ENCODE measurements at places on chromosomes 2 and 18.

DNA sequence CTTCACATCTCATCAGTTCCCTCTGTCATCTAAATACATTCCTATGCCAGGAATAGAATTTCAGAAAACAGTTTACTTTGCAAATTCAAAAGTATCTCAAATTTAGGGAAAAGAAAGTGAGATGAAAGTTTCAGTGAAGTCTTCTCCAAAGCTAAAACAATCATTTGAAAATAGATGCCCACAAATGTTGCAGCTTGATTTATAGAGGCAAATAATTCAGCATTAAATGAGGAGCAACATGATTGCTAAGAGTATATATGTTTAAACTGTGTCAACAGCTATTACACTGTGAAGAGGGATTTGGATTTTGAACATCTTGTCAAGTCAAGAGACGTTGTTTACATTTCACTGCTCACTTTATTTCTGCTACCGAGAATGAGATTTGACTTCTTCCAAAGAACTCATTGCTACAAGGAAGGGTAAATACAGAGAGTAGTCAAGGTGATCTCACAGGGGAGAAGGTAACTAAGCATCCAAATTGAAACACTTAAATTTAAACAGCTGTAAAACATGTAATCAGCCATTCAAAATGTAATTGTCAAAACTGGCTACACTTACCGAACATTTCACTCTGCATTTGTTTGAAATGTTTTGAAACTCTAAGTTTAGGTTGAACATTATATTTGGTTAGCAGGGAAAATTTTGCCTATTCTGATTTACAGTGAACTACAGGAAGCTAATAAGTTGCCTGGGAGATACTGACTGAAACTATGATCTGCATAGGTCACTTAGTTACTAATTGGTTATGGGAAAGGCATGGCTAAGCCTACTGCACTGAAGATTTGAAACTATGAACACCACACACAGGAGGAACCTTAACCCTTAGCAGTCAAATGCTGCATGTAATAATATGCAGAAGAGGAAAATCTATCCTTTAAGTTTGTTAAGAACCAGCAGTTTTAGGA lies 33.2 kb upstream of the GALNT3 start:
- DNase-seq: no peak

- DNase-seq: no peak
Observed at GRCh38 chr2:150120326-150120955, 367.0 kb downstream of the RND3 start.

GRCh38 chr18:50143886-50144285 lies 51.1 kb downstream of the MYO5B start:
- DNase-seq: no peak

DNA sequence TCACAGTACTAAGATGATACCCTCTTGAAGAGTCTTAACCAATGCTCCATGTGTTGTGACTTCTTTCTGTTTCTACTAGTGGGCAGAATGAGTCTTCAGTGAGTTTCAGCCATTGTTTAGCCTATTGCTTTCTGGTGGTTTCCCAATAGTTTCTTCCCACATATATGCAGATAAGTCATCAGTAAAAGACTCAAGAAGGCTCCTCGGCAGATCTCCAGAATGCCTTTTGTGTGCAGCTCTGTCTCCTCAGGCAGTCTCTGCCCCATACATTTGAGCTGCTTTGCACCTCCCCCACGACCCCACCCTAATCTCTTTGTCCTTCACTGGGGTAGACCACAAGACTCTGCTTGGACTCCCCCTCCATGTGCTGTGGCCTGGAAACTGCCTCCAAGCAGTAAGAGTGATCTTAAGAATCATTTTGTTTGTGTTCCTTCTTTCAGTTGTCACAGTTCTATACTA lies 71.6 kb upstream of the CHRNA1 start:
- DNase-seq: no peak

DNA sequence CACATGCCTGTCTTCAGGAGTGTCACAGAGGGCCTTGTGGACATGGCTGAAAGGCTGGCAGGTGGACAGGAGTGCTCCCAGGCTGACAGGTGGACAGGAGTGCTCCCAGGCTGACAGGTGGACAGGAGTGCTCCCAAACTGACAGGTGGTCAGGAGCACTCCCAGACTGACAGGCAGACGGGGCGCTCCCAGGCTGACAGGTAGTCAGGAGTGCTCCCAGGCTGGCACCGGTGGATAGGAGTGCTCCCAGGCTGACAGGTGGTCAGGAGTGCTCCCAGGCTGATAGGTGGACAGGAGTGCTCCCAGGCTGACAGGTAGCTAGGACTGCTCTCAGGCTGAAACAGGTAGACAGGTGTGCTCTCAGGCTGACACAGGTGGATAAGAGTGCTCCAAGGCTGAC lies 16.6 kb downstream of the ANO7 start:
- no peak for DNase-seq

GRCh38 chr2:17309181-17309580 lies 209.1 kb downstream of the RAD51AP2 start:
- DNase-seq: no peak

DNA sequence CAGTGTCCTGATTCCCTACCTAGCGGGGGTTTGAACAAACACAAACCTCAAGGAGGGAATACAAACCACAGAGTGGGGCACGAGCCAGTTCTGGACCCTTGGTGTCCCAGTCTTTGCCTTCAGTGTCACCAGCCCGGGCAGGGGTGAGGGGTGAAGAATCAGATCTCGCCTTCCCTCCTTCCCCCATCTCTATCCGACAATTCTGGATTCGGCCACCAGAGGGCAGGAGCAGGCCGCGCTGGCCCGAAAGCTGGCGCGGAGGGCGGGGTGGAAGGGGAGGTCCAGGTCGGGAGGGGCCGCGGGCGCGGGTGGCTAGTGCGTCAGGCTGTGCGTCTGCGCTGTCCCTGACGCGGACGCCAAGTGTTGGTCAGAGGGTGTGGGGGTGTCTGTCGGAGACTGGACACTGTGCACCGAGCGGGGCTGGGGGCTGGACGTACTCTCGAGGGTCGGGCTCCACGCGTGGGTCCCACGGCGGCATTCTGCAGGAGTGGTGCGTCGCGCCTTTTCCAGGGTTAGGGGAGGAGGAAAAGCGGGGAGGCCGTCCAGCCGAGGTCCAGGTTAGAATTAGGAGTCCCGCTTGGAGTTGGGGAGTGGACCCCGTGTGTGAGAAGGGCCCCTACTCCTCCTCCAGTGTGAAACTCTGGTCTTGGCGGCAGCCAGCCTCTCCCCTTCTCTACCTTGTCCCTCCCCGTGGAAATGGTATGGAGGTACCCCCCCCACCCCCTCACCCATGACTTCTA lies 2.9 kb upstream of the CRYBA2 start:
- peak; percentile 75 for DNase-seq

- DNase-seq: no peak
Observed at GRCh38 chr18:69161383-69162028, 239.2 kb upstream of the DOK6 start.

- no peak for DNase-seq
Observed at GRCh38 chr2:42762823-42763804, 821 bp downstream of the OXER1 start.

GRCh38 chr18:64149916-64150438 lies 1.1 kb upstream of the LINC00305 start:
- DNase-seq: no peak

DNA sequence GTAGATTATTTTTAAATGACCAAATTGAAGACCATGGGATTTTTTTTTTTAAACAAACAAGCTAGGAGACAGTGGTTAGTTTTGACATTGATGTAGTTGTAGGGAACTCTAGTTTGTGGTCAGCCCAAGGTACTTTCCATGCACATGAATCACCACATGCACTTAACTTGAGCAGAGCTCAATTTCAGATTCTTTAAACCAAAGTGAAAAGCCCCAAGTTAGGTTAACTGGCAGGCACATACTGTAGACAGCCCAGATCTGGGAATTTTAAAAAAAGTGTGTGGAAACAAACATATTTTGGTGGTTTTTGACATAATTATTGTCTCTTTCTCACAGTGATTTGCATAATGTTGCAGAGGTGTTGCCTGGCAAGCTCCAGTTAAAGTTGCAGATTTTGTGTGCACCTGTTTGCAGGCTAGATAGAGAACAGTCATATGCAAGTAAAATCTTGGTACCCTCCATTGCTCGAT lies 88.4 kb downstream of the BCL2L11 start:
- no peak for DNase-seq

DNA sequence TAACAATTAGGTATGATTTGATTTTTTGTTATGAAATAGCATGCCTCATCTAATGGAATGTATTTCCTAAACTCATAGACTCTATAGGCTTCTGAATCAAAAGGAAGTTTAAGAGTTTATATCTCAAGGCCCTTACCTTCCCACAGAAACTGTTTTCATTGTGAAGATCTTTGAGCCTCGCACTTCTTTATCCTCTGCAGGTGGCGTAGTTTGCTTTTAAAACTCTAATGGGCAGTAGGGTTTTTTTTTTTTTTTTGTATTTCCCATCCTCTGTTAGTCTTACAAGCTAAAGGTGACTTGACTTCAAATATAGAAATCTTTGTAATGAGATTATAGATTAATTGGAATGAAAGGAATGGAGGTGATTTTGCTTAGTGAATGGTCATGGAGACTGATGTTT lies 28.3 kb downstream of the DYNC2LI1 start:
- no peak for DNase-seq

GRCh38 chr2:71927757-71928715 lies 219.6 kb downstream of the CYP26B1 start:
- DNase-seq: no peak

DNA sequence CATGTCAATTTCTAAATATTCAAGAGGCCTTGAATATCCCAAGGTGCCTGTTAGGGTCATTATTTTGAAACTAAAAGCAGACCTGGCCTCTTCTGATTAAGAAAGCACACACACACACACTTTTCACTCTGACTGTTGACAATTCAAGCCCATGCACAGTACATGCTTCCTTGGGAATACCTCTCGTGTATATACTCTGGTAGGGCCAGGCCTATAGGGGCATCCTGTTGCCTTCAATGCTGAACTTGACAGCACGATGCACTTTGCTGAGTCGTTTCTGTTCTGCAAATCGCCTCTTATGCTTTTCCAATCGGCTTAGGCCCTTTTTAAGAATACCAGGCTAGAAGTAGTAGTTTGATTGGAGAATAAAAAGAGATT lies 40.6 kb downstream of the IWS1 start:
- DNase-seq: no peak

GRCh38 chr18:62388855-62389760 lies 64.0 kb downstream of the TNFRSF11A start:
- no peak for DNase-seq

GRCh38 chr18:44033144-44033701 lies 647.5 kb upstream of the SETBP1 start:
- DNase-seq: no peak

DNA sequence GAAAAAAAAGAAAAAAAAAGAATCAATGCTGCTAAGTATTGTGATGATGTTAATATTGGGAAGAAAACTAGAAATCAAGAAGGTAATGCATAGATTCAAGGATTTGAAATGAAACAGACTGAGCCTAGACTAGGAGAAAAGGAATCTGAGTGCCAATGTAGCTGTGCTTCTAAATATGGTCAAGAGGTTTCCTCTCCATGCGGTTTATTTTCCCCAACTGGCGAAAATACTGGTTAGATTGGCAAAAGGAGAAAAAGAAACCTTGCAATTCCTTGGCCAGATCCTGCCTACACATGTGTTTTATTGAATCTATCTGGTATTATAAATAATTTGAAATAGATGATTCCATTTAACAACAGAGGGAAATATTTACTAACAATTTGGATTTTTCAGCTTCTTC lies 5.7 kb downstream of the SCN3A start:
- no peak for DNase-seq

GRCh38 chr2:216619411-216620393 lies 13.5 kb upstream of the IGFBP2 start:
- DNase-seq: no peak

DNA sequence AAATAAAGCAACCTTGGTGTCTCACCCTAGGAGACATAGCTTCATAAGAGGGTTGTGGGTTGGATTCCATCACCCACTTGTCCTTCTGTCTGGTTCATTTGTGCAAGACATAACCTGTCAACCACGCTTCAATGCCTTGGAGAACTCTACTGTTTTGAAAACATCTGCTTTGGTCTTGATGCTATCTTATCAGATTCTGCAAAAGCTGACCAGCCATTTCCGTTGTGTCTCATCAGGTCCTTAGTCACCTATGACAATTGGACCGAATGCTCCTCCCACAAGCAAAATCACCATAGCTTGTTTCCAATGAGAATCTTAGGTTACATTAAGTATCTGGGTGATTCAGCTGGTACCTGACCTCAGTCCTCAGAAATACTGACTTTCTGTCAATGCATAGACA lies 35.4 kb downstream of the STAT4 start:
- DNase-seq: no peak

DNA sequence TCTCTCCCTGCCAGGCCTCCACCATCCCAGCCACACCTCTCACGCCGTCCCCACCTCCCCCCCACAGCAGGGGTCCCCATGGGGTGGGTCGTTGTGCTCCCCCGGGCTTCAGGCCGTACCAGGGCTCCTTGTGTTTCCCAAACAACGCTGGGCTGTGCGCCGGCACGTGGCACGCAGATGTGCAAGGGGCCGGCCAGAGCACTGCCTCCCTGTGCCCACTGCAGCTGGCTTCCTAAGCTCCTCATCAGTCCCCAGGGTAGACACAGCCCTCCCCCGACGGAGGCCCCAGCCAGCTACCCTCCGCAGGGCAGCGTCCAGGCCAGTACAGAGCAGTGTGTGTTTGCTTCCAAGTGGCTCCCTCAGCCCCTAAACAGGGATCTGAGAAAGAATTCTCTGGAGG lies 34.0 kb downstream of the BIN1 start:
- no peak for DNase-seq

DNA sequence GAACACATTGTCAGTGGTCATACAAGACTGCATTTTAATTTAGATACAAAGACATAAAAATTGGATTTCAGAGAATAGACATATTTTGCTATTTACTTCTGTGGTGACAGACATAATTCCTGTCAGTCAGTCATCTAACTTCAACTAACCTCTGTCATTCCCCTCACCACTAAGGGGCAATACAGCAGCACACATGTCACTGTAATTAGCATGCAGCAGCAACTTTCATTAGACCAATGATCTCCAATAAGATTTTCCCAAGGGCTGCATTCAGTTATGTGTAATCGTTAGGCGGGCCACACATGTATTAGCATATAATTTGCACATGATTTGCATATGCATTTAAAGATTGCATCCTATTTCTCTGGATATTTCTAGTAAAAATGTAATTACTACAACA lies 624.5 kb downstream of the NR4A2 start:
- DNase-seq: no peak

DNA sequence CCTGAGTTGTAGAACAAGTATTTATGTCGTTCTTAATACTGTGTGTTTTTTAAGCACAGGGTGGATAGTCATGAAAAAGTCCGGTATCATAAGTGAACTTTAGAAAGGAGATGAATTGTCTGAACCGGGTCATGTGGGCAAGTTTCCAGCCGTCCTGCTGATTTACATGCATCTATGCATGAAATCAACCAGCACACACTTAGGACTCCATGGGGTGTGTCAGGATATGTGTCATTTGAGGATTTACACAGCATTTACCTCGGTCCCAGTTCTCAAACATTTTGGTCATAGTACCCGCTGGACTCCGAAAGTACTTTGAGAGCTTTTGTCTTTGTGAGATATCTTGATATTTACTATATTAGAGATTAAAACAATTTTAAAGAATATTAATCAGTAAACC lies 47.5 kb upstream of the TWSG1 start:
- no peak for DNase-seq

GRCh38 chr18:58117786-58118403 lies 73.9 kb downstream of the NEDD4L start:
- peak; percentile 94 for DNase-seq

GRCh38 chr2:165871025-165871424 lies 77.0 kb upstream of the GALNT3 start:
- DNase-seq: no peak

- DNase-seq: no peak
Observed at GRCh38 chr2:64987001-64987955, 1.9 kb upstream of the SLC1A4 start.
